ENCODE measurements at places on chromosomes 2 and 18. TPM values are rescaled to one million over a fixed set of nuclear protein-coding genes. Genes with fewer than 3 reads are reported as not detected.

DNA sequence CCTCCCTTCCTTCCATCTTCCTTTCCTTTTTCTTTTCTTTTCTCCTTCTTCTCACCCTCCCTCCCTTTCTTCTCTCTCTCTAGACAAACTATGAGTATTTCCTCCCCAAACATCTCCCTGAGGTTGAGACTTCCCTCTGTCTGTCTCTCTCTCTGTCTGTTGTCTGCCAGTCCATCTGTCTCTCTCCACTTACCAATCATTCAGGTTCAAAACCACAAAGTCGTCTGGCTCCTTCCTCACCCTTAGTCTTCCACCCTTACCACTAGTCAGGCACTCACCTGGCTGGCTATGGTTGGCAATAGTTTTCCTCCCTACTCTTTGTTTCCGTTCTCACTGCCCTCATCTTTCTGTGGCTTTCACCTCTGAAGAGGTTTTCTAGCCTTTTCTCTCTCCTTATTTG lies 12.9 kb downstream of the CCL20 start:
- no peak for DNase-seq

GRCh38 chr2:121949271-121949670 lies 193.8 kb downstream of the TSN start:
- DNase-seq, result no peak

- no peak for DNase-seq
Measured at GRCh38 chr2:170332676-170333402, 154.9 kb downstream of the MYO3B start.

DNA sequence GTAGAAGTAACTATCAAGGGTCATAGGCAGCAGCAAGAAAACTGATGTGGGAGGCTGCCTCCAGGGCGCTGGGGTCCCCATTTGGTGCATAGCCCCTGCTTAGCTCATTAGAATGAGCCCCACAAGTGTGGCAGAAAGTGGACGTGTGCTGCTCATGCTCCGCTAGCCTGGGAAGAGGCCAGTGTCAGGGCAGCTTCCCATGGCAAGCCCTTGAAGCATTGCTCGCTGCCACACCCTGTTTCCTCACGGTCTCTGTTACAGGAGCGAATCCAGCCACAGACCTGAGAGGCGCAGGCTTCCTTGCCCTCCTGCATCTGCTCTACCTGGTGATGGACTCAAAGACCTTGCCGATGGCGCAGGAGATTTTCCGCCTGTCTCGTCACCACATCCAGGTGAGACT lies 22.5 kb downstream of the ELMOD3 start:
- DNase-seq, result no peak

GRCh38 chr18:77208964-77209363 lies 40.7 kb upstream of the GALR1 start:
- DNase-seq, result peak; percentile 66

GRCh38 chr2:150211164-150211631 lies 276.3 kb downstream of the RND3 start:
- no peak for DNase-seq

GRCh38 chr2:105876191-105876590 lies 131.5 kb downstream of the NCK2 start:
- DNase-seq, result no peak

DNA sequence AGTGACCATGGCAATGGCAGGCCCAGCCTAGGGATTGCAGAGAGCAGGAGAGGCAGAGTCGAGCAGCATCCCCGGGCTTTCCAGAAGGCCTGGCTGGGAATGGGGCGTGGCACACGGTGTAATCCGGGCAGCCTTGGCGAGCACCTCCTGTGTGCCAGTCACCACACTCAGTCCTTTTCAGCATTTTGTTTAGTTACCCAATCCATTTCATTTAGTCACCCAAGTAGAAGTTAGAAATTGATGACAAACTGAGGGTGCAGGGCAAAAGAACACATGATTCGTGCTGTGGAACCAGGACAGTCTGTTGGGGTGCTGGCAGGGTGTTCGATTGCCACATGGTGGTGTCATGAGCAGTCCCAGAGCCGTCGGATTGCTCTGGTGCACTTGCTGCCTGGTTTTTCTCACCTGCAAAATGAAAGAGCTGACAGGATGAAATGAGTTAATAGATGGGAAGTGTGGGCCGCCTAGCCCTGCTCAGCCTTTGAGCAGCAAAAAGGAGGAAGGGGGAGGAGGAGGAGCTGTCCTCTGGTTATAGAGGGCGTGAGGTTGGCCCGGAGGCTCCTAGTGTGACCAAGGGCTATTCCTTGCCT lies 299.4 kb downstream of the AGAP1 start:
- peak; percentile 56 for DNase-seq

DNA sequence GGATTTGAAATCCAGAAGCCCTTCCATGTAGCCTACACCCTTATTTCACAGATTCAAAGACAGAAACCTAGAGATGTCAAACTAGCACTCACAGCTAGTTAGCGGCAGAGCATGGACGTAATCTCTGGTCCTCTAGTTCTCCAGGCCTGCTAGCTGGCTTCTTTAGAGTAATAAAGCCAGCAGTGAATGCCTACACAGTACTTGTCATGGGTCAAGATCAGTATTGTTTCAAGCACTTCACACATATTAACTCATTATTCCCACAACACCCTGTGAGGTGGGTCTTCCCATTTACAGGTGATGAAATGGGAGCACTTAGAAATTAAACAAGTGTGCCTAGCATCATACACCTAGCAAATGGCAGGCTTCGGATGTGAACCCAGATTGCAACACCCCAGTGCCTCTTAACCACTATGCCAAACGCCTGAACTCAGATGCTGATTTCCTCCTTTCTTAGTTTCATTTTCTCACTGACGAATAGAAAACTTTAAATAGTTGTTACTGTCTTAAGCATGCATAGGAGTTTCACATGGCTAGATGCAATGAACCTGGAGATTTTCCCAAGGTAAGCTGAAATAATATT lies 14.5 kb upstream of the ZBTB14 start:
- no peak for DNase-seq

- DNase-seq, result peak; percentile 33
Measured at GRCh38 chr2:6877402-6878304, at the start of gene RSAD2. Gene RSAD2 (plus strand): TSS chr2:6877777. CDS start chr2:6877801, 24 bp downstream.

GRCh38 chr2:166634706-166635105 lies 140.7 kb upstream of the SCN7A start:
- DNase-seq, result no peak

DNA sequence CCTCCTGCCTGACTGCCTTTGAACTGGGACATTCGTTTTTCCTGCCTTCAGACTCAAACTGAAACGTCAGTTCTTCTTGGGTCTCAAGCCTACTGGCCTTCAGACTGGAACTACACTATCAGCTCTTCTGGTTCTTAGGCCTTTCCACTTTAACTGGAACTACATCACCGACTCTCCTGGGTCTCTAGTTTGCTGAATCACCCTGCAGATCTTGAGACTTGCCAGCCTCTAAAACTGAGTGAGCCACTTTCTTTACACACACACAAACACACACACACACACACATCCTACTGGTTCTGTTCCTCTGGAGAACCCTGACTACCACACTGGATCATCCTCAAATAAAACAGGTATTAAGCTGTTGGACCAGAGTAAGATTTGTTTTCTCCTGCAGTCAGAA lies 46.7 kb upstream of the ATL2 start:
- DNase-seq, result no peak

GRCh38 chr2:79373358-79374130 lies 139.3 kb upstream of the CTNNA2 start:
- DNase-seq, result no peak

DNA sequence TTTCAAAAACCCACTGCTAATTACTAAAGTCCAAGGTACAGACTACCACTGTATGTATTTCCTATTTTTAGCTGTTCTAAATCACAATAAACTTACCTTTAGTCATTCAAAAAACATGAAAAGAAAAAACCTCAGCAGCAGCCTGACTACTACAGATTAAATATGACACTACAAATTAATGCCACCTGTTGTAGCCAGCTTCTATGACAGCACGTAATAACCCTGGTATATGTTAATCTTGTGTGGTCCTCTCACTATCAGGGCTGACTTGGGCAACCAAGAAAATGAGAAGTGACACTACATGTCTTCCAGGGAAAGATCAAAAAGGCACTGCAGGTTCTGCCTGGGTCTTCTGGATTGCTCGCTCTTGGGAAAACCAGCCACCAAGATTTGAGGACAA lies 90.6 kb upstream of the FAM124B start:
- DNase-seq, result no peak

DNA sequence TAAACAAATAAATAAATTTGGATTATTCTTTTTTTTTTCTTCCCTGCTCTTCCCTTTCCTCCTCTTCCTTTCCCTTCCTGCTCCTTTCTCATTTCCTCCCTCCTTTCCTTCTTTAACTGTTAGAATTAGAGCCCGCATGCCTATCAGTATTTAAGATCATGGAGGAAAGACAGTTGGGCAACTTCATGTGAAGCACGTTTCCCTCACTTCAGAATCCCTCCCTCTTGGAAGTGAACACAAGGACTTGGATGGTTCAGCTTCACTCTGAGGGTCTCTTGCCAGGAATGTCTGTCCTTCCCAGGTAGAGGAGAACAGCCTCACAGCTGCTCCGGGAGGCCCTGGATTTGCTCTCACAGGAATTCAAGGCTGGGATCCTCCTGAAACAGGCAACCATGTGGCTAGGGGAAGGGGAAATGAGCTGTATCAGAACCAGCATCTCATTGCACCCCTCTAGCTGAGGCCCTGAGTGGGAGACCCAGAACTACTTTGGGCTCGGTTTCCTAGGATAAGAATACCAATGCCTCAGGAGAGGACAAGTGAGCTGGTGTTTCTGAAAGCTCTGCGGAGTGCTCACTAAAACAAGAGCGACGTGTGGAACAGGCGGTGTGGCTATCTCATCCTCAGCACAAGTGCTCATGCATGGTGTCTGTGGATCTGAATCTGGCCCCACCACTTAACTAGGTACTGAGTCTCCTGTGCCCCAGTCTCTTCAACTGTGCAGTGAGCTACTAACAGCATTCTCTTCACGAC lies 230.5 kb downstream of the MYCN start:
- DNase-seq, result no peak

DNA sequence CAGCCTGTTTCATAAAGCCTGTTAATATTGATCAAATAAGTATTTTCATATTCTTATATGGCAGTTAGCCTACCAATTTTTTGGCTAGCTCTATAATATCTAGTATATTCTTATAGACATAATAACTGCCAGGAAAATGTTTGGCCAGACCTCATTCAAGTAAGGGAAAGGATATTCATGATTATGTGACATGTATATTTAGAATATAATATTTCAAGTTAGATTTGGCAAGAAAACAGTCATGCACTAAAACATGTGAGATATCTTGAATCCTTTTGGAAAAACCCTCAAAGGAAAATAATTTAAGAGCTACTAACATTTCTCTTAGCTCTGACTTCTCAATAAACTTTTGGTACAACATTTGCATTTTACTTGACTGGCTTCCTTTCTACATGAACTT lies 694.1 kb downstream of the PLCL1 start:
- DNase-seq, result no peak

DNA sequence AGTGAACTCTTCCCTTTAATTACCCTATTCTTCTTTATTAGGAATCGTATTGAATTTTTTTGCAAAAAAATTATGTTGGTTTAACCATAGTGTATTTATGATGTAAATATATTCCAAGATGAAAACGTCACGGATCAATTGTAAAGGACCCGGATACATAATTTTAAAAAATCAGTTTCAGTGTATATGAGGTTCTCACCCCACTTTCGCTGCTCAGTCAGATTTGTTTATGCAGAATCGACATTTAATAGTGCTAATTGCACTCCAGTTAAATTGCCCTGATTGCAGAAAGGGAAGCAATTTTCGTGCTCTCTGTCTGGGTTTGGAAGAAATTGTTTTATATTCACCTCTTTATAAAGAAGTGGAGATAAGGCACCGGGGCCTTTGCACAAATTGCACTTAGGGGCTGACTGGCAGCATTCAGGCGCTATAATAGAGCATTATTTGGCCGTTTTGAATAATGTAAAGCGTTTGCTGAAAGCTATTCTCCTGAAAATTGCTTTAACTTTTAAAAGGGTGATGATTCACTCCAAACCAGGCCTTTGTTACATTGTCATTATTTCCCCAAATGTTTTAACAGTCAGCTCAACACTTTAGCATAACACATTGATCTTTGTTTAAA lies 3.0 kb upstream of the SP9 start:
- DNase-seq, result no peak

GRCh38 chr2:240239325-240239724 lies 98.9 kb upstream of the OTOS start:
- no peak for DNase-seq

GRCh38 chr2:176171351-176172006 lies 14.4 kb downstream of the HOXD3 start:
- DNase-seq, result no peak

- no peak for DNase-seq
Measured at GRCh38 chr2:121748202-121748601, 7.2 kb upstream of the TSN start.

DNA sequence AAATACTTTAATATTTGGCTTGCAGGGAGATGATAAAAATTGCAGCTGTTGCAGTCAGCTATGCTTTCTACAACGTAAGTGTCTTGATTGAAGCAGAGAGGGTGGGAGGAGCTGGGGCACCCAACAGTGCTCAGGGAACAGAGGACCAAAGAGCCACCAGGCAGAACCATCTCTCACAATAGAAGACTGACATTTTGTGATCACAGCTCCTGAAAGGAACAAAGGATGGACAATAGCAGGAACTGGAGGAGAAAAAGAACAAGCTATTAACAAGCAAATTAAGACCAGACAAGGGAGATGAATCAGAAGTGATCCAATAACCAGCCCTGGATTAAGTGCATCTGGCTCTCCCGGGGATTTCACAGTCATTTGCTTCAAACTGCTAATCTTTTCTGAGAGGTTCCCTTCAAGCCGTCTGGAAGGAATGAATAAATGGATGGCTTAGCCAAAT lies 65.7 kb upstream of the SMAD2 start:
- DNase-seq, result no peak

DNA sequence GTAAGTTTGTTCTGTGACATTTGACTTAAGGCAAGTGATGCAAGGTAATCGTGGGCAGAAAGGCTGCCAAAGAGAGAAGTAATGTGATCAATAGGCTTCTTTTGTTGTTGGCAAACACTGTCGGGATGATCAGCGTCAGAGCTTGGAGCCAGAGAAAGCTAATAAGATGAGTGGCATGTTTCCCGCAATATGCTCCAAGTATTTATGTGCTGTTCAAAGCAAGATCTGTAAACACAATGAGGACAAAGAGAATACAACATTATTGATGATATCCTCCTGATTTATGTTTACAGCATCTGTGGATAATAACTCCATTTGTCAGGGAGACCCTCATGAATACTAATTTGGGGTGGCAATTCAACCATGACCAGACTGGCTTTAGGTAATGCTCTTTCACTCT lies 603.3 kb downstream of the TDRD15 start:
- DNase-seq, result no peak

GRCh38 chr2:113068706-113069485 lies 1.1 kb downstream of the IL1F10 start:
- no peak for DNase-seq

Gene ELOA2
- not detected for total RNA-seq

Gene ALPG
- not detected for total RNA-seq

Gene TMEM18
- total RNA-seq, result 9.1 TPM

Gene XPO1
- 77.9 TPM for total RNA-seq

Gene PLCL1
- total RNA-seq, result 97.6 TPM

Gene B3GNT7
- 8.9 TPM for total RNA-seq

Gene KLHL30
- 27.9 TPM for total RNA-seq

Gene PLEKHH2
- 0.69 TPM for total RNA-seq

Gene SERPINB13
- not detected for total RNA-seq

Measured in heart left ventricle (tissue), 16 donors.